ENCODE measurements at places on chromosomes 3 and 15. TPM values are rescaled to one million over a fixed set of nuclear protein-coding genes. Genes with fewer than 3 reads are reported as not detected.

Gene GUCA1C
- total RNA-seq: not detected

Gene BFSP2
- total RNA-seq: not detected

Gene GOLGA6L7
- not detected for total RNA-seq

Gene KIF7
- total RNA-seq: 2.6 TPM

GRCh38 chr3:10187290-10187876 lies 22.7 kb downstream of the IRAK2 start:
- H3K27me3 ChIP-seq: no peaks in the 10 kb centered on the region
- peaks cover 57% of the 10 kb centered on the region for H3K4me1 ChIP-seq
- no peaks in the 10 kb centered on the region for H3K36me3 ChIP-seq

DNA sequence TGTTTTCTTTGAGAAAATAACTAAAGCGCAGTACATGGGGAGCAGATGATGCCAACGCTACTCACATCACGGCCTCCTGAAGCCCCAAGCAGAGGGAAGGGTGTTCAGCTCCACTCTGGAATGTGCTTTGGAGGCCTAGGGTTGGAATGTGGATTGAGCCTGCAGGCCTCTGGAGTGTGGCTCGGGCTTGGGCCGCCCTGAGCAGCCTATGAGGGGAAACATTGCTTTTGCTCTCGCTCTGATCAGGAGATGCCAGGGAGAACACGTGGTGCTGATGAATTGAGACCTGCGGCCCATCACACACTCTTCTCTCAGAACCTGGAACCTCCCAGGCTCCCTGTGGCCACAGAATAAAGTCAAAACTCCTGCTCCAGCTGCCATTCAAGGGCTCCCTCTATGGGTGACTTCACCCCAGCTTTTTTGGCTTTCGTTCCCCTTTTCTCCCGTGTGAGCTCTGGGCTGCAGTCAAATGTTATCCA lies 23.3 kb downstream of the CCDC13 start:
- no peak overlapping the region for H3K4me3 ChIP-seq
- no peaks in the 10 kb centered on the region for H3K36me3 ChIP-seq
- H3K27me3 ChIP-seq: no peaks in the 10 kb centered on the region
- DNase-seq: no peak

- H3K36me3 ChIP-seq: no peaks in the 10 kb centered on the region
- no peak for DNase-seq
- H3K27me3 ChIP-seq: no peaks in the 10 kb centered on the region
- H3K4me1 ChIP-seq: no peaks in the 10 kb centered on the region
- H3K27ac ChIP-seq: no peak overlapping the region
Measured at GRCh38 chr3:48247401-48247811, 6.5 kb downstream of the ZNF589 start.

DNA sequence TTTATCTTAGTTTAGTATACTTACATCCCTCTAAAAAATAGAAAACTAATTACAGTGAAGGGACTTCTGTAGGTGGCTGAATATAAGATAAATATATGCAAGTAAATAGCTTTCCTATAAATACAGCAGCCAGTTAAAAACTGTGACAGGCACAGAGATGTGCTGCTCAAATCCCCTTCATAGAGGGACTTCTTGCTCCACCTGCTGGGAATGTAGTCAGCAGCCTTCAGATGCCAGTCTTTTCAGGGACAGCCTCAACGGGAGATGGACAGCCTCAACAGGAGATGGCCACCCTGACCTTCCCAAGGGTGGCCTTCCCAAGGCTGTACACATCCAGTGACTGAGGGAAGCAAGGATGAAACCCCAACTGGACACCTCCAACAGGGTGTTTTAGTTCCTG lies 15.7 kb upstream of the PRR23E start:
- no peaks in the 10 kb centered on the region for H3K4me1 ChIP-seq
- H3K27ac ChIP-seq: no peak overlapping the region
- H3K4me3 ChIP-seq: no peak overlapping the region
- H3K27me3 ChIP-seq: no peaks in the 10 kb centered on the region

DNA sequence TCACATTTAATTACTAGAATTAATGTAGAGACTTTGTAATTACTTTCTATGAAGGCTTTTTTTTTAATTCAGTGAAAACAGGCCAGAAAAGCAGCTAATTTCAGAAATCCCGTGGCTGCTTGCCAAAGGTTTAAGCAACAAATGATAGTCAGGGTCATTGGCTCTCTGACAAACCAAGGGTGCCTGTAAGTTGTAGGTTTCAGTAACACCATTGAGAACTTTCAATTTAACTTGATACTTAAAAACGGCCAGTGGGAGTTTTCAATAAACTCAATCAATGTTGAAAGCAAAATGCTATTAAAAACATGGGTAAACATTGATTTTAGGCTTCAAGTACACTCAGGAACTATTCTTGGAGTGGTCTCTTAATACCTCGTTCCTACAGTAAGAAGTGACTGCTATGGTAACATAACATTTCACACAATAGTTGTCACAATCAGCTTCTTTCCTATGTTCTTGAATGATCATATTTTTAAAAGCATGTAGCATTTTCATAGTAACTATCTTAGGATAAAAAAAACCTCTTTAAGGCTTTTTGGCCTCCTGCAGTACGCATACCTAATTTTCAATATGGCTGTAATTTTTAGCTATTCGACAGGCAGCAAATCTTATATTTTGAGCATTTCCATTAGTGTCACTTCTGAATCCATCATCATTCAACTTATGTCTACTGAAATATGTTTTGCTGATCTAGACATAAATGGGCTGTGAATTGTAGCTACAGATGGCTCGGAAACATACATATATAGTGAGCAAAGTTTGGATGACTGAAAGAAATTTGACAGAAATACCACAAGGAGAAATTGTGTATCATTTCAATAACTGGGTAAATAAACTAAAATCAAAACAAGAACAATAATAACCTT lies 592.1 kb upstream of the GBE1 start:
- no peak overlapping the region for H3K4me3 ChIP-seq
- no peaks in the 10 kb centered on the region for H3K36me3 ChIP-seq
- H3K27me3 ChIP-seq: no peaks in the 10 kb centered on the region
- no peaks in the 10 kb centered on the region for H3K4me1 ChIP-seq

GRCh38 chr3:71688121-71688520 lies 37.1 kb downstream of the EIF4E3 start:
- H3K27ac ChIP-seq: no peak overlapping the region
- H3K4me3 ChIP-seq: no peak overlapping the region
- no peak for DNase-seq
- peaks cover 36% of the 10 kb centered on the region for H3K4me1 ChIP-seq

- no peak overlapping the region for H3K27ac ChIP-seq
- peaks cover 18% of the 10 kb centered on the region for H3K4me1 ChIP-seq
- no peak overlapping the region for H3K4me3 ChIP-seq
- no peaks in the 10 kb centered on the region for H3K36me3 ChIP-seq
- H3K27me3 ChIP-seq: no peaks in the 10 kb centered on the region
- DNase-seq: peak; percentile 66
Measured at GRCh38 chr3:13547591-13548371, 1.1 kb upstream of the FBLN2 start.

DNA sequence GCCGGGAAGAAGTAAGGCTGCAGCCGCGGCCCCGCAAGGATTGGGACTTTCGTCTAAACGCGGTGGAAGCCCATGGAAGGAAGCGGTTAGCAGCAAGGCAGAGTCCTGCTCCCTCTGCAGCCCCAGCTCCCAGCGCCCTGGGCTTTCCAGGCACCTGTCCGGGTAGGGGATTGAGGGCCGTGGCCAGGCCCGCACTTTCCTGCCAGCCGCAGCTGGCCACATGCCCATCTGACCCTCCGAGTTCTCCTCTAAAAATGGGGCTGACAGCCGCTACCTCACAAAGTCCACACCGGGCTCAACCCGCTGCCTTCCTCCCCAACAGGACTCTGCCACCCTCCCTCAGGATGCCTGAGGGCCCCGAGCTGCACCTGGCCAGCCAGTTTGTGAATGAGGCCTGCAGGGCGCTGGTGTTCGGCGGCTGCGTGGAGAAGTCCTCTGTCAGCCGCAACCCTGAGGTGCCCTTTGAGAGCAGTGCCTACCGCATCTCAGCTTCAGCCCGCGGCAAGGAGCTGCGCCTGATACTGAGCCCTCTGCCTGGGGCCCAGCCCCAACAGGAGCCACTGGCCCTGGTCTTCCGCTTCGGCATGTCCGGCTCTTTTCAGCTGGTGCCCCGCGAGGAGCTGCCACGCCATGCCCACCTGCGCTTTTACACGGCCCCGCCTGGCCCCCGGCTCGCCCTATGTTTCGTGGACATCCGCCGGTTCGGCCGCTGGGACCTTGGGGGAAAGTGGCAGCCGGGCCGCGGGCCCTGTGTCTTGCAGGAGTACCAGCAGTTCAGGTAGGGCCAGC lies 1.9 kb downstream of the NEIL1 start:
- peaks cover 32% of the 10 kb centered on the region for H3K4me1 ChIP-seq
- peak overlapping the region; percentile 78 for H3K27ac ChIP-seq
- DNase-seq: no peak
- no peaks in the 10 kb centered on the region for H3K36me3 ChIP-seq
- H3K4me3 ChIP-seq: peak overlapping the region; percentile 94

- peaks cover 22% of the 10 kb centered on the region for H3K4me1 ChIP-seq
- H3K36me3 ChIP-seq: no peaks in the 10 kb centered on the region
- no peak overlapping the region for H3K4me3 ChIP-seq
Measured at GRCh38 chr3:134338201-134338512, 36.1 kb downstream of the AMOTL2 start.

DNA sequence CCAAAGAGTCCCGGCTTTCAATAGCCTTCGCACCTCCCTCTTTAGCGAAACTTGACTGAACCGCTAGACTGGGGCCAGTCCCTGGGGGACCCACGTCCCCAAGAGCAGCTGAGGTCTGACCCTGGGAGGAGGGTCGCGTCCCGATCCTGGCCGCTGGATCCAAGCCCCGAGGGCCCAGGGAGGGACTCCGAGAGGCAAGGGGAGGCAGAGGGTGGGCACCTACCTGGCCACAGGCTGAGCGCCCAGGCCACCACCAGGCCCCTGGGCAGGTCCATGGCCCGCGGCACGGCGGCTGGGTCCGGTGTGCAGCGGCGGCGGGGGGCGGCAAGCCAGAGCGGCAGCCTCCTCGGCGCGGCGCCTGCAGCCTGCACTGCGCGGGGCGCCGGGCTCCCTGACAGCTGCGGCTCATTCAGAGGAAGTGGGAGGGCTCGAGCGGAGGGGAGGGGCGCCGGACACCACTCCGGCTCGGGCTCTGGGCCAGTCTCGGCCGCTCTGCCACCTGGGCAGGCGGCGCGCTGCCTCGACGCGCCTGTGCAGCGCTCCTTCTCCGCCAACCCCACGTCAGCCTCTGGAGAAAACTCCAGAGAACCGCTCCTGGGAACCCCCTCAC lies at the start of gene ITGA11:
ITGA11 (minus strand) TSS at position 372 of the 610 bp plus-strand sequence; CDS start at position 275, 97 bp downstream.
- peaks cover 15% of the 10 kb centered on the region for H3K4me1 ChIP-seq
- peaks cover 26% of the 10 kb centered on the region for H3K27me3 ChIP-seq
- no peak within 1 kb of the TSS for H3K27ac ChIP-seq
- H3K36me3 ChIP-seq: no peaks in the 10 kb centered on the region
- H3K4me3 ChIP-seq: peak within 1 kb of the TSS; percentile 29

DNA sequence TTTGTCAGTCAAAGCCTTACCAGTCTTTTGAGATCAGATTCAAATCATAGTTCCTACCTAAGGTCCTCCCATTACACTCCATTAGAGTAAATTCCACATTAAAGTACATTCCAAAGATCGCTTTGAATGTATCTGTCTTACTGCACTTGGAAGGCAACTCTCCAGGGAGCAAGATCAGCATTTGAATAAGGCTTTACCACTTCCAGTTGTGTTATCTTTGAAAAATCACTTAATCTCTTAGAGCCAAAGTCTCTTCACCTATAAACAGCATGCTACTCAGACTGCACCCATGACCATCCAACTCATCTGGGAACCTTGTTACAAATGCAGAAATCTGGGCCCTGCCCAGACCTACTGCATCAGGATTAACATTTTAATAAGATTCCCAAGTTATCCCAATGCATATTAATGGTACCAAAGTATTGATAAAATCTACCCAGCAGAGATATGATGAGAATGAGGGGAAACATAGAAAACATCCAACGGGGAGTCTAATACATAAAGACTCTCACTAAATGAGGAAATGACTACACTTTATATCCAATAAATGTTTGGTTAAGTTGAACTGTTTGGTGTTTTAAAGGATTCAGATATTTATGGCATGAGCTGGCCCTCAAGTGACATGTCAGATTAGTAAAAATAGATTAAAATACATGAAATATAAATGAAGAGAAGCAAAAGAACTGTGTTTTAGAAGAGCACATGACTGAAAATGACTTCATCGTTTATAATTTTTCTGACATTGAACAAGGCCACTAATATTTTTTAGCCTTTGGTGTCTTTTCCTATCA lies 75.9 kb downstream of the TNIK start:
- H3K36me3 ChIP-seq: no peaks in the 10 kb centered on the region
- H3K4me3 ChIP-seq: no peak overlapping the region
- peaks cover 4% of the 10 kb centered on the region for H3K4me1 ChIP-seq
- DNase-seq: no peak

GRCh38 chr15:69934607-69935006 lies 163.1 kb downstream of the TLE3 start:
- no peaks in the 10 kb centered on the region for H3K36me3 ChIP-seq
- no peaks in the 10 kb centered on the region for H3K4me1 ChIP-seq
- no peaks in the 10 kb centered on the region for H3K27me3 ChIP-seq
- DNase-seq: no peak
- no peak overlapping the region for H3K27ac ChIP-seq

Data from upper lobe of left lung (tissue), 6 donors.